NCI-H1436 treated with DMSO at 0.1 percent for 48 hours (cell line): ENCODE measurements at places on chromosomes 2 and 18.

DNA sequence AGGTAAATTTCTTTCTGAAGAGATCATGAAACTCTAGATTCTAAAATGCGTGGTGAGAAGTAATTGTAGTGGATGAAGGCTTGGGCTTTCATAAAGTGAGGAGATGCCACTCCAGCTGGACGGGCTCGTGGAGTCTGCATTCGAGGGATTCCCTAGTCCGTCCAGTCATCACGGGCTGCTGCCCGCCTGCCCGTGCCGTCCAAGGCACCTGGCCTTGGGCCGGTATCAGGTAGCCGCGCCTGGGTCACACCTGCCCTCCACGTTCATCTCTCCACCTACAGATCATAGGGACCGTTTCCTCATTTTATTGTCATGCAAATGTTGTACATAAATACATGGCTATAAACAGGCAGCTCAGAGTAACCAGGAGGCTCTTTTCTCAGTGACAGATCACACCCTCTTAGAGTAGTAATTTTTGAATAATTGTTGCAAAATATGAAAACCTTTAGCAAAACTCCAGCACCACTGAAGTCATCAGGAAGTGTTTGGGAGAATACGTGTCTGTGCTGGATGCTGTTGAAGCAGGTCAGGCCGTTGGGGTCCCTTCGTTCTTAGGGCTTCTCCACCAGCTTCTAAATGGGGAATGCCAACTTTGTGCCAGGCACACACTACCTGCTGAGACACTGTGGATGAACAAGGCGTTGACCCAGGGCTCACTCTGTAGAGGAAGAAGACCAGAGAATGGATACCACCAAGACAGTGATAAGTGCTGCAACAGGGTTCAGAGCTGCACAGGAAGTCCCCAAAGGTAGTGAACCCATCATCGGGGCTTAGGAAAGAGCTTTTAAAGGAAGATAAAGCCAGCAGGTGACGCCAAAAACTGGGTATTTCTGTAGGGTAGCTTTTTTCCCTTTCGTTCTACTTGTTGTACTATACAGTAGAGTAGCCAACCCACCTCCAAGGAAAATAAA is 112.5 kb downstream of the FAM210A start:
- no peak for DNase-seq

DNA sequence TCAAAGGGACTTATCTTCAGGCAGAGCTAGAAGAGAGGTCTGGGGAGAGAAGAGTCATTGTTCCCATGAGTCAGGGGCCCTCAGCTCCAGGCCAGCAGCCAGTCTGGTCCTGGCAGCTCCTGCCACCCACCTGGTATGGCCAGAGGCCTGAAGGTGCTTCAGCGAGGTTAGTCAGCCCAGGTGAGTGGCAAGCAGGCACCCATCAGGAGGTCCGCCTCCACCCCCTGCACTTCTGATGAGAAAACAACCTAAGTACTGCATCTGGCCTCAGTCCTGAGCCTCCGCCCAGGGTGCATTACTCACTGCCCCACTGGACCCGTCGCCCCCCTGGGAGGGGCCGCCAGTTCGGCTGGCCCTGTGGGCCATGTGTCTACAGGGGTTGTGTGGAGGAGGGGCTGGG is 130.2 kb downstream of the INHBB start:
- DNase-seq: no peak

GRCh38 chr2:1717113-1717512 is 27.2 kb downstream of the PXDN start:
- DNase-seq: no peak

- DNase-seq: no peak
Measured at GRCh38 chr2:40488927-40489677, 37.2 kb upstream of the SLC8A1 start.

DNA sequence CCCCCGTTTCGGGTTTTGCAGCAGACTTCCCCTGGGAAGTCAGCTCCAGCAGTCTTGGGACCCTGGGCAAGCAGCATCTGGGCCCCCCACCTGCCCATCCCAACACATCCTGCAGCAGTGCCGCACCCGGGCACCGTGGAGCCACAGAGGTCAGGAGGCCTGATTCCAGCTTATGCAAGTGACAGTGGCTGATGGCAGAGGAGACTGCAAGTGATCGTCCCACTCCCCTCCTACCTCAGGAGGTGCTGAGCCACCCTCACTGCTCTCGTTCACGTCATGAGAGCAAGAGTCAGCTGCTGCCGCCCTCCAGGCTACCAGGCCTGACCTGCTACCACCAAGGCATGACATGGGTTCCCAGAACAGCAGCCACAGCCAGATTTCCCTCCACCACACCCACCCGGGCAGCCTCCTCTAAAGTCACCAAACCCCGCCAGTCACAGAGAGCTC is 18.2 kb downstream of the COX7A2L start:
- DNase-seq: no peak

DNA sequence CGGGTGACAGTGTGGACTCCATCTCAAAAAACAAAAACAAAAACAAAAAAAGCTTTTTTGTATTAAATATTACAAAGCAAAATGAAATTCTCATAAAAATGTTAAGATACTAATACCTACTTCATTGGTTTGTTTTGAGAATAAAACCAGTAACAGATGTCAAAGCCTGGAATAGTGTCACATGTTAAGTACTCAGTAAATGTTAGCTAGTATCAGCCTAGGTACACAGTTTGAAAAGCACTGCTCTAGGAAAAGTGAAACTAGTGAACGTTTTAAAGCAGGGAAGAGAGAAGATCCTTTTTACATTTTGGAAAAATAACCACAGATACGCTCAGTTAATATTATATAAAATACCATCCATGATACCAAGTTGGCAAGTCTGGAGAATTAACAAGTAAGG is 37.1 kb upstream of the ADAM17 start:
- no peak for DNase-seq

- no peak for DNase-seq
Measured at GRCh38 chr18:30298769-30299168, 743.8 kb downstream of the DSC3 start.

DNA sequence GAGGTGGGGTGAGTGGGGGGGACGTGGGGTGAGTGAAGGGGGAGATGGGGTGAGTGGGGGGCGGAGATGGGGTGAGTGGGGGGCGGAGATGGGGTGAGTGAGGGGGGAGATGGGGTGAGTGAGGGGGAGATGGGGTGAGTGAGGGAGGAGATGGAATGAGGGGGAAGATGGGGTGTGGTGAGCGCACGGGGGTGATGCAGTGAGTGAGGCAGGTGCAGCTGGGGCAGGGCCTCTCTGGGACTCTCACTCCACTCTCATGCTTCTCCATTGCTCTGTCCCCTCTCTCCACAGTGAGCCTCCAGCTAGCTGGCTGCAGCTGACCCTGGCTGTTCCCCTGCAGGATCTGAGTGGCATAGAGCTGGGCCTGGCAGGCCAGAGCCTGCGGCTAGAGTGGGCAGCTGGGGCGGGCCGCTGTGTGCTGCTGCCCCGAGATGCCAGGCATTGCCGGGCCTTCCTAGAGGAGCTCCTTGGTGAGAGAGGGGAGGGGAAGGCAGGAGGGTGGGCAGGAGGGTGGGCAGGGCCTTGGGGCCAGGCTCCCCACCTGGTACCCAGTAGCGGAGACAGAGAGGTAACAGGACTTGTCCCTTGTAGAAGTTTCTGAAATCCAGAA is 13.9 kb upstream of the SLC4A3 start:
- DNase-seq: no peak

GRCh38 chr2:133516405-133517026 is 51.7 kb downstream of the NCKAP5 start:
- DNase-seq: no peak

GRCh38 chr2:188916736-188917135 is 57.4 kb upstream of the COL3A1 start:
- no peak for DNase-seq
